ENCODE measurements at places on chromosomes 6 and 20.

GRCh38 chr6:93120154-93120742 lies 299.1 kb downstream of the EPHA7 start:
- DNase-seq = no peak

DNA sequence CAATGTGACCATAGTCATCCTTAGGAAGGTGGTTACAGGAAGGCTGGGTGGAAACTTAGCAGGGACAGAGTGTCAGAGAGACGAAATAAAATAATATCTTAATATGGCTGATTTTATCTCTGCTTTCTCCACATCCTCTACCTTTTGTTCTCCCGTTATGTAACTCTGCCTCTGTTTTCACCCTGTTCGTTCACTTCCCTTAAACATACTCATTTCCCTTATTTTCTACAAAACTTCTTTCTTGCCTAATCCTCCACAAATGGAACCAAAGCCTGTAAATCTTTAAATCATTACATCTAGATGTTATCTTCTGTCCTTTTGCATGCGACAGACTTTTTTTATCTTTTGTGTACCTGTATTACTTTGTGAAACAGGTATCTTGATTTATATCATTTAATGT lies 23.3 kb upstream of the CRIP3 start:
- no peak for DNase-seq

- DNase-seq = no peak
These were observed 141.2 kb downstream of the NRN1 start for GRCh38 chr6:5865506-5866031.

- no peak for DNase-seq
These were observed 180.5 kb downstream of the ISM1 start for GRCh38 chr20:13401596-13401995.

GRCh38 chr20:3209257-3209945 lies at the start of gene ITPA:
TSS of gene ITPA (plus strand) at chr20:3209498. CDS start at chr20:3209552, 54 bp downstream.
- DNase-seq = peak; percentile 71

DNA sequence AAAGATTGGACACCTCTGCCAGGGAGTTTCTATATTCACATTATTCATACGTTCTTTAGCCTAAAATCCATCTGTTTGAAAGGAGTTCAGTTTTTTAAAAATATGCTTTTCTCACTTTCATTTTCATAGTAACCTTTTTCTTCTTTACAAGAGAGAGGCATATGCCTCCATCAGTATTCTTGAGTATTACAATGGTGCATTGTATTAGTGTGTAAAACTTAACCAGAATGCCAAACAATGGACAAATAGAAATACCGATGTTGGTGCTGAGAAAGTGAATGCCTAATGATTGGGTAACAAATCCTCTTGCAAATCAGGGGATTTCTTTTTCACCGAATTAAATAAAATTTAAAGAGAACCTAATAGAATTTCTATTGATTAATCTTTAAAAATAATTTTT lies 163.2 kb upstream of the LAMA2 start:
- DNase-seq = no peak

- DNase-seq = no peak
These were observed 16.7 kb upstream of the ZFAND3 start for GRCh38 chr6:37802810-37803209.

GRCh38 chr6:155493026-155493693 lies 37.5 kb upstream of the NOX3 start:
- no peak for DNase-seq

DNA sequence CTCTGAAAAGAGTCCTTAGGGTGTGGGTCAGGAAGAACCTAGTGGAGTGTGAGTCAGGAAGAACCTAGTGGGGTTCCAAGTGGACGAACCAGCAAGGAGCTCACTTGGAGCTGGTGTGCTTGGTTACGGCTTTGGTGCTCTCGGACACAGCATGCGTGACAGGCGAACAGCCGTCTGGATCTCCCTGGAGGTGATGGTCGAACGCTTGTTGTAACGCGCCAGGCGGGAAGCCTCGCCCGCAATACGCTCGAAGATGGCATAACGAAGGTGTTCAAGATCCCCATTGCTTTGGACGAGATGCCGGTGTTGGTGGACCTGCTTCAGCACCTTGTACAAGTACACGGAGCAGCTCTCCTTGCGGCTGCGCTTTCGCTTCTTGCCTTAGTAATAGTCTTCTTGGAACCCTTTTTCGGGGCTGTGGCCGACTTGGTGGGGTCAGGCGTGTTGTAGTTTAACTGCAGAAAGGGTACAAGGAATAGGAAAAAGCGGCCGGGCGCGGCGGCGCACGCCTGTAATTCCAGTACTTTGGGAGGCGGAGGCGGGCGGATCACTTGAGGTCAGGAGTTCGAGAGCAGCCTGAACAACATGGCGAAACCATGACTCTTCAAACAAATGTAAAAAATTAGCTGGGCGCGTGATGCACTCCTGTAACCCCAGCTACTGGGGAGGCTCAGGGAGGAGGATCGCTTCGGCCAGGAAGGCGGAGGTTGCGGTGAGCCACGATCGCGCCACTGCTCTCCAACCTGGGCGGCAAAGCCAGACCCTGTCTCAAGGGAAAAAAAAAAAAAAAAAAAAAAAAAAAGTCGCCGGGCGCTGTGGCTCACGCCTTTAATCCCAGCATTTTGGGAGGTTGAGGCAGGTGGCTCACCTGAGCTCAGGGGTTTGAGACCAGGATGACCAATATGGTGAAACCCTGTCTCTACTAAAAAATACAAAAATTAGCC lies 48.0 kb downstream of the OR2B2 start:
- no peak for DNase-seq

DNA sequence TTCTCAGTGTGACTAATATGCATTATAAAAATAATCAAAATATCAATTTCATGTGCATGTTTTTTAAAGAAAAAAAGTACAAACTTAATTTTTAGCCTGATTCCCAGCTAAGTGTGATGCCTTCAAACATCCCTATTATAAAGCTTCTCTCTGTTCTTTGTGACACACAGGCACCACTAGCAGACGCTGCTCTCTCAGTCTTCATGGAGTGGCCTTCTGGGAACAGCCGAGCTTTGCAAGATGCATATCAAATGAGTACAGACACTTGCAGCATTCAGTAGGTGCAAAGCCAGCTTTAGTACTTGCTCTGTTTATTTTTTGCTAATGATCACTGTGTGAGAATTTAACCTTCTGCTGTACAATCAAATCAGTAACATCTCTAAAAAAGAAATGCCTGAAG lies 340.0 kb downstream of the ADGRB3 start:
- DNase-seq = no peak

DNA sequence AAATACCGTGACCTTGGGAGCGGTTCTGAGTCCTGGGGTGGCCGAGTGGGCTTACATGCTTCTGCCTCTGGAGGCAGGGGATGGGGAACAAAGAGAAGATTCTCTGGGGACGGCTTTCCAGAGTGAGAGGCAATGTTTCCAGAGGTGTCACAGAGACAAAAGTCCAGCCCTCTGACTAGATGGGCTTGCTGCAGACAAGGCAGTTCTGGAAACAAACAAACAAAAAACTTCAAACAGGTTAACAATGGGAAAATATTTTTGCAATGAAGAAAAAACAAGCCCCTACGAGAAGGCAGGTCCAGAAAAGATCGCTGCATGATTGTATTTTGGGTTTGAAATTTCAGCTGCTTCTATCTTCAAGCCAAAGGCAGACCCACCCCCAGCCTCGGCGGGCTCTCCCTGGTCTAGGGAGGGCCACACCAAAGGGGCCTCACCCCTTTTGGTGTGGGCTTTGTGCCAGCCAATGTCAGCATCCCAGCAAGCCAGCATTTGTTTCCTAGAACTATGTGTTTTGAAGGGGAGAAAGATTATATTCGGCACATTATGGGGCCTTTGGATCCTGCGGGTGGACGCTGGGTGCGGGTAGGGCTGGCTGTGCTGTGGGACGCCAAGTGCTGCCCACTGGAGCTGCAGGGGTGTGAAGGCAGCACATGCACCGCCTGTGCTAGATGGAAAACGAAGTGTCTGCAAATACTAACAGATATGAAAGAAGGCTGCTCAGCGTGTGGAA lies 42.9 kb downstream of the RIOK1 start:
- no peak for DNase-seq

DNA sequence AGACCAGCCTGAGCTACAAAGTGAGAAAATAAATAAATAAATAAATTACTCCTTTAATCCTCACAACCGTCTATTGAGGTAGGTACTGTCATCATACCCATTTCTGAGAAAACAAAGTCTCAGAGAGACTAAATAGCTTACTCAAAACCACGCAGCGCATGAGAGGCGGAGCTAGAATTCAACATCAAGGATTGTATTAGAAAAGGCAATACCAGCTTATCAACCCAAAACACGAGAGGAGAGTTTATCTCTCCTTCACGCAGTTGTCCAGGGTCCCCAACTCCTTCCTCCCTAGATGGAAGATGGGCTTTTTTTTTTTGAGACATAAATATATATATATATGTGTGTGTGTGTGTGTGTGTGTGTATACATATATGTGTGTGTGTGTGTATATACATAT lies 12.2 kb downstream of the HNF4A start:
- DNase-seq = no peak

- DNase-seq = no peak
These were observed 656.0 kb downstream of the KIF16B start for GRCh38 chr20:15917283-15917682.

GRCh38 chr20:43028470-43028869 lies 161.2 kb downstream of the PTPRT start:
- no peak for DNase-seq

- DNase-seq = no peak
These were observed 124.5 kb downstream of the MTFR2 start for GRCh38 chr6:136125585-136125984.

All from CMK (cell line).